Stimulated activated CD8-positive, alpha-beta memory T cell treated with anti-CD3 and anti-CD28 coated beads, Interleukin-15, amount 100 ng/mL, for 1 hour (primary cell): ENCODE measurements at places on chromosomes 13 and 19.

DNA sequence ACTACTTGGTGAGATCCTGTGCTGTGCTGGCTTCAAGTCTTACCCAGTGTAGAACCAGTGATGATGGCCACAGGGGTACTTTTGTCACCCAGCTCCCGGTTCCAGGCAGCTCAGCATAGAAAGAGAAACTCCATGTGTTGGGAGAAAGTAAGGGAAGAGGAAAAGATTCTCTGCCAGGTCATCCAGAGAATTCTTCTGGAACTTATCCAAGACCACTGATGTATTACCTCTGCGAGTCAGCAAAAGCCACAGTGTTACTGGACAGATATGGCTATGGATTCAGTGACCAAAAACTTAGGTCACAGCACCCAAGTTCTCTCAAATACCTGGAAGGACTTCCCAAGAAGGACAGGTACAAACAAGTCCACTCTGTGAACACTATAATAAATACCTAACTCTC, 399.5 kb upstream of the MIR17HG start:
- DNase-seq, result no peak

DNA sequence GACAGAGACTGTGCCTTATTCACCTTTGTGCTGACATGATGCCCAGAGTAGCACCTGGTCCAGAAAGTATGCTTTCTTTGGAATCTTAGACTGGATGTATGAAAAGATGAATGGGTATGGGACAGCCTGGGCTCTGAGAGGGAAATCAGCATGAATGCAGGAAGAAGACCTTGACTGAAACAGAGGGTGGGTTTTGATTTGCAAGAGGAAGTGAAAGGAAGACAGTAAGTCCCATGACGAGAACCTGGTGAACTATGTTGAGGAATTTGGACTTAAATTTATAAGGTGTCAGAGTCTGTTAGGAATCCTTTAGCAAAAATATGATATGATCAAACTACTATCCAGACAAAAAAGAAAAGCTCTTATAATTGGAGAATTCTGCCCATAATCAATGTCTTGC, 301.9 kb downstream of the SPRY2 start:
- DNase-seq, result no peak

DNA sequence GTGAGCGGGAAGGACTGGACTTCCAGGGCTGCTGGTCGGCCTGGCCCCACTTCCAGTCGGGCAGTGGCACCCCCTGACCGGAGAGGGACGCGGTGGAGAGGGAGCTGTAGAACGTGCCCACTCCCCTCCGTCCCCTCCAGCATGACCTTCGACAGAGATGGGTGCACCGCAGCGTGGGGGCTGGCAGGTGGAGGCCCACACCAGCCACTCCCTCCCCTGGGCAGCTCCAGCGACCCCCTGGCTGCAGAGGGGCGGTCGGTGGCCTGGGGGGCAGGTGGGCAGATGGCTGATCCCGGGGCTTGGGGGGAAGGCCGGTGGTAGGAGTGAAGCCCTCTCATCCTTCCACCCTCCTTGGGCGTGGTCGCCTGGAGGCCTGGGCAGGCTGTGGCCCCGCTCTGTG, 2.4 kb downstream of the HCN2 start:
- no peak for DNase-seq

- DNase-seq, result no peak
Observed at GRCh38 chr19:10292789-10293636, 3.3 kb downstream of the ICAM5 start.

- DNase-seq, result no peak
Observed at GRCh38 chr13:85655040-85655439, 144.2 kb downstream of the SLITRK6 start.

- DNase-seq, result no peak
Observed at GRCh38 chr13:49148405-49148804, 71.7 kb upstream of the MLNR start.

DNA sequence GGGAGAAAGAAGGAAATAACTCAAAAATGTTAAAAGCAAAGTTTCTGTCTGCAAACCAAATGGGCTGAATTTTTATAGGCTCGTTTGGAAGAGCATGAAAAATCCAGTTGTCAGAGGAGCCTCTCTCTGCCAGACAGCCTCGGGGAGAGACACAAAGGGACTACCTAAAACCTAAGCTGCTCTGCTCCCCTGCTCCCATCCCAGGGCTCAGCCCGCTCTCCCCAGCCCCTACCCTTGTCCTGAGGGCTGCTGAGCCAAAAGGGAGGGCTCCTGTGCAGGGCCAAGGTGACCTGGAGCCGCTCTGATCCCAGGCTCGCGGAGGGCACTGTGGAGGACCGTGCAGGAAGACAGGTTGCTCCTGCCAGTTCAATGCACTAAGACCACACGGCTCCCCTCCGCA, 96.7 kb upstream of the UQCRFS1 start:
- no peak for DNase-seq

GRCh38 chr13:99298056-99298455, 9.1 kb downstream of the GPR183 start:
- DNase-seq, result no peak

GRCh38 chr13:64239372-64239771, 2823.7 kb upstream of the PCDH20 start:
- DNase-seq, result no peak

DNA sequence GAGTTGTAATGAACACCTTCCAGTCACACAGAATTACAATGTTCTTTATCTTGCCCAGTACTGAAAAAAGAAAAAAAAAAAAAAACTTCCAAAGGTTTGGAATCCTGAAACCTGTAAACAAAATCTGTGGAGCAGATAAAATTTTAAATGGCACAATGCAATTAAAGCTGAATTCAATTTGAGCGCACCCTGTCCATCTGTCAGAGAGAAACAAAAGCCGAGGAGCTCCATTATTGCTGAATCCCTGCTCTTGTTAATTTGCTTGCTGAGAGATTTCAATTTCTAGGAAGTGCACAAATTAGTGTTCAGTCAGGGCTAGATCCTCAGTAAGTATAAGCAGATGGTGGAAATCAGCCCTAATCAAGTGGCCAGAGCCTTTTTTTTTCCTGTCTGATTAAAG, 65.2 kb downstream of the DACH1 start:
- no peak for DNase-seq

DNA sequence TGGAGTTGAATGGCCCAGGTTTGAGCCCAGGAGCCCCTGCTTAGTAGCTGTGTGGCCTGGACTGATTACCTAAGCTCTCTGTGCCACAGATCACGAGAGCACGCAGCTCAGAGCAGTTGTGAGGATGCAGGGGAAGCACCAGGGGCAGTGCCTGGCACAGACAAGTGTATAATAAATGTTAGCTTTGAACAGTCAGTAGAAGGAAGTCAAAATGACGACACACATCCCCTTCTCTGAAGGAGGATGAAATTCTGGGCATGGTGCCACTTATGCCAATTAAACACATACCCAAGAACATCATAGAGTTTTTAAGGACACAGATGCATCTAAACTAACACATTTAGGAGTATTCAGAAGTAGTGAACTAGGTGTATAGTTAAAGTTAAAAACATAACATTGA, 24.9 kb upstream of the SIGLEC11 start:
- no peak for DNase-seq

DNA sequence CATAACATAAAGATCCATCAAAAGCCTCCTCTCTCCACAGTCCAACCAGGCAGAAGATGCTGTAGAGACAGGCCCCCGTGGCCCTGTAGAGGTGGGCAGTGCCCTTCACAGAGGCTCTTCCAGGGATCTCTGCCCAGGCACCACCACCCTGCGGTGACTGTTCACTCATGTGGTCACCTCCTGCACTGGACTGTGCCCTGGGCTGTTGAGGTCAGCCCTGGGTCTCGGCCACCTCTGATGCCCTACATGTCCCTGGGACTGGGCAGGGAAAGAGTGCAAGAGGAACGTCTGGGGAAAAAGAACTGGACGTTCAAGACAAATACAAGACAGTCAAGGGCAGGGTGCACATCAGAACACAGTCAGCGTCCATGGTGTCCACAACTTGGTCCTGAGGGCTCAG, 22.3 kb downstream of the PEPD start:
- DNase-seq, result no peak

DNA sequence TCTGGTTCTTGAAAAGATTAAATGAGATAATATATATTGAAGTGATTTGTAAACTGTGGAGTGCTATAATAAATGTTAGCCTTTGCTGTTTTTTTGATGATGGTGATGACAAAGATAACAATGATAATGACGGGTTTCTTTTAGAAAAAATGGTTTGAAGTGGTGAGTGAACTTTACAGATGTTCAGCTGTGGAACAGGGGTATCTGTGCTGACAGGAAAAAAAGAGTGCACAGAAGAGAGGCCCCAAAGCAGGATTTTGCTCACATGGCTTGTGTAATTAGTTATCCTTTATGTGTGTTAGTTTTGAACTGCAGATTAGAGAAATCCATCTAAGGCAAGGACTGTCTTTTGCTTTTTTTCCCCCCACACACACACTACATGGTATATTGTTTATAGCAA, 119.2 kb downstream of the CYSLTR2 start:
- DNase-seq, result no peak

DNA sequence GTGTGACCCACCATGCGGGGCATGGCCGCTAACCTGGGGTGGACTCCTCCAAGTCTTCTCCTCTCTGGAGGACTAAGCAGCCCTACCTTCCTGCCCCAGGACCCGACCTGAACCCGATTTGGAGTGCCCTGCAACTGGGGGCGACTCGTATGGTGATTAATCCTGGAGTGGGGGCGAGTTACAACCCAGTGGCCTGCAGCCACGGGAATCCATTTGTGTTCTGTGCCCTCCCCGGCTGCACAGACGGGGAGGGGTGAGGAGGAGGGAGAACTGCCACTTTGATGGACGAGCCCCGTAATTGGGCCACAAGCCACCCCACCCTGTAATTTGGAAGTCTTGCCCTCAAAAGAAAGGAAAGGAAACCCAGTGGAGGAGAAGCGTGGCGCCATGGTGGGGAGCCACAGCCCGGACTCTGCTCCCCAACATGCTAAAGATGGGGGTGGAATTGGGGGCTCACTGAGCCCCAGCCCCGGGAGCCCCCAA, 18.0 kb downstream of the PRR36 start:
- DNase-seq, result no peak

GRCh38 chr13:38784036-38784880, 97.4 kb downstream of the FREM2 start:
- no peak for DNase-seq

GRCh38 chr19:46573679-46574498, 27.2 kb upstream of the CALM3 start:
- no peak for DNase-seq

GRCh38 chr13:71864094-71864985, 2.7 kb downstream of the DACH1 start:
- no peak for DNase-seq

DNA sequence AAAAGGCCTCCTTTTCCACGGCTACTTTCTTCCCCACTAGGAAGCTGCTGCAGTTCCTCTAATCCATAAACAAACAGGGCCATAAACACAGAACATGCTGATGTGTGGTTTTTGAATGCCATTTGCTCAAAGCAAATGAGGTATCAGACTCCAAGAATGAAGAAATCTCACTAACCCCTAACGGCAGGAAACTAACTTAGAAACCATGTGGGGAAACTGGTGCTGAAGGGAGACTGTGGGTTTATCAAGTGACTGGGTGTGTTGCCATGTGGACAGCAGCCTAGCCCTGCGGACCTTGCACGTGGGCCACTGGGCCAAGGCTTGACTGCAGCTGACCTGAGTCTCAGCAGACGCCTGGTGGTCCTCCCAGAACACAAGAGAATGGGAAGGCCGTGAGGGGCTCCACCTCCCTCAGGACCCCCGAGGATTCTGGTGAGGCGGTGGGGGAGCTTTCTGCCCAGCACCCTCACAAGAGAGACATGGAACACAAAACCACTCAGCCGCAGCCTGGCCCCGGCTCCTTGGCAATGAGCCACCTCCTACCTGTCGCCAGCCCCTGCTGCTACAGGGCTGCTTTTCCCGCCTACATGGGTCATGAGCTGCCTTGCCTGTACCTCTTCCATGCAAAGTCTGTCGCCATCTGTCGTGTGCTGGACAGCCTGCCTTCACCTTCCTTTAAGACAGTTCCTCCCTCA, 10.6 kb downstream of the SLC15A1 start:
- DNase-seq, result no peak

DNA sequence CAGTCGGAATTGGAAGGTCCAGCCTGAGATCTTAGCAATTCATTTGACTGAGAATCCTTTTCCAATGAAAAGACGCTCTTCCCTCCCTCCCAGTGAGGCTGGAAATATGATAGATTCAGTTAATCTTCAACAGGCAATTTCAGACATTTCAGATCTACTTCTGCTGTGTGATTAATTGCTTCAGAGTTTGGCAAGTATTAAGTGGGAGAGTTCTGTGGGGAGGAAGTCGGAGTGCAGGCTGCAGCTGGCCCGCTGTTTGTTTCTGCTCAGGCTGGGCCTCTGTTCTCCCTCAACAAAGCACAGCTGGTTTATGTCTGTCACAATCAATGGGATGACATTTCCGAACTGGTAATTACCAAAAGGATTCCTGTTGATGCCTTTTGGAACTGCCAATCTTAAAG, 178.2 kb downstream of the NDFIP2 start:
- no peak for DNase-seq
